ENCODE measurements at places on chromosomes 13 and 19. TPM values are rescaled to one million over a fixed set of nuclear protein-coding genes. Genes with fewer than 3 reads are reported as not detected.

DNA sequence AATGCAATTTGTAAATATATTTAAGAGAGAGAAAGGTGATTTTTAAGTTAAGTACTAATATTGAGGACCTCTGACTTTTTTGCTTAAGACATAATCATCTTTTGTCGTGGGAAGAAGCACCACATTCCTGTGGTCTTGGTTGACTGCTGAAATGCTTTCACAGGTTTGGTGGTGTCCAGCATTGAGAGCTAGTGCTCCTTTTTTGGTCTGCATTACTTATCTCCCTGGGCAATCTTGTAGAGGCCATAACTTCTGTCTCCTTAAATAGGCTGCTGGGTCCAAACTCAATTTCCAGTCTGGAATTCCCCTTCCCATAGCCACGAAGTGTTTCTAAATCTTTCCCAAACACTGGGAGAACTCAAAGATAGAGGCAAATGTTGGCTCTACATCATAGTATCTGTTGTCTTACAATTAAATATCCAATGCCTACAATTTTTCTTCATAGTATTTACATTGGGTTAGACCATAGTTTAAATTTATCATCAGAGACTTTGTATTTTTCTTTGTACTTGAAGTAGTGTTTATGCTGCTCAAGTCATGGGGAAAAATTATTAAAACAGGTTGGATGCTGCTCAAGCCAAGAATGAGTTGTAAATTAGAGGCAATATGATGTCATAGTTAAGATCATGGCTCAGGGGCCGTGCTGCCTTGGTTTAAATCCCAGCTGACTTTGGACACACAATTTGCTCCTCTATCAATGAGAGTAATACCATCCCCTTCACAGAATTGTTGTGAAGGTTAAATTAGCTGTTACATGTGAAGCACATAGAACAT, 105.6 kb downstream of the POSTN start:
- no peak for DNase-seq

DNA sequence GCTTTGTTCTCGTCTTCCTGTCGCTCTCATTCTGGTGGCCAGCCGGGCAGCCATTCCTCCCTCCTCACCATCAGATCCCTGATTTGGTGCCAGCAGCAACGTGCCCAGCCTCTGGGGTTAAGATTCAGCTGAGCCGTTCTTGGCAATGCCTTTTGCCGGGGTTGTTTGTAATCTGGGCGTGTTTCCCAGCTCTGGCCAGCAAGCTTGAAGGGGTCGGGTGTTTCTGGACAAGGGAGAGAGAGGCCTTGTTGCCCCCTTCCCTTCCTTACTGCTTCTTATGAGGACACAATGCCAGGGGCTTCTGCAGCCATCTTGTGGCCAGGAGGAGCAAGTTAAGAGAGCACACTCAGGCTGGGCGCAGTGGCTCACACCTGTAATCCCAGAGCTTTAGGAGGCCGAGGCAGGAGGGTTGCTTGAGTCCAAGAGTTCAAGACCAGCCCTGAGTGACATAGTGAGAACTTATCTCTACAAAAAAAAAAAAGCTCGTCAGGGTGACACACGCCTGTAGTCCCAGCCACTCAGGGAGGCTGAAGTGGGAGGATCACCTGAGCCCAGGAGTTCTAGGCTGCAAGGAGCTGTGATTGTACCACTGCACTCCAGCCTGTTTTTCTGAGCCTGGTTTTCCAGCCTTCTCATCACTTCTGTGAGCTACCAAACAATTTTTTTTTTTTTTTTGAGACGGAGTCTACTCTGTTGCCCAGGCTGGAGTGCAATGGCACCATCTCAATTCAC, 10.7 kb upstream of the CRTC1 start:
- DNase-seq = no peak

DNA sequence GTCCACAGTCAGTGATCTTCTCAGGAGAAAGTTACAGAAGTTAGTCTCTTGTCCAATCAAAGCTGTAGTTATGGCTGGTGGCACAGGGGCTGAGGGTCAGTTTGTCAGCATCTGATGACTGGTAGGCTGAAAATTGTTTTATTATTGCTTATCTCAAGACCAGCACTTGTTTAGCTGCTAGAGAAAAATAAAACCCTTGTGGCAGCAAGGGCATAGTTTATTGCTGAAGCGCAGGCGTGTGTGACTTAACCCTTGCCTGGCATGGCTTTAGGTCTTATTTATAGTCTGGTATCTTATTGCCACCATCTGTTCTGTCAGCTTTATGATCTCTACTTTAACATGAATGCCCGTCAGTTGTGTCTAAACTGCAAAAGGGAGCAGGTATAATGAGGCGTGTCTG, 154.7 kb downstream of the USP12 start:
- no peak for DNase-seq

GRCh38 chr13:113646376-113646775, 11.6 kb downstream of the ATP4B start:
- DNase-seq = no peak

- DNase-seq = no peak
Observed at GRCh38 chr19:2787115-2787514, 1.8 kb downstream of the THOP1 start.

GRCh38 chr13:51967482-51968446, 43.5 kb downstream of the ATP7B start:
- DNase-seq = no peak

- no peak for DNase-seq
Observed at GRCh38 chr19:32318884-32319520, 26.4 kb upstream of the ZNF507 start.

DNA sequence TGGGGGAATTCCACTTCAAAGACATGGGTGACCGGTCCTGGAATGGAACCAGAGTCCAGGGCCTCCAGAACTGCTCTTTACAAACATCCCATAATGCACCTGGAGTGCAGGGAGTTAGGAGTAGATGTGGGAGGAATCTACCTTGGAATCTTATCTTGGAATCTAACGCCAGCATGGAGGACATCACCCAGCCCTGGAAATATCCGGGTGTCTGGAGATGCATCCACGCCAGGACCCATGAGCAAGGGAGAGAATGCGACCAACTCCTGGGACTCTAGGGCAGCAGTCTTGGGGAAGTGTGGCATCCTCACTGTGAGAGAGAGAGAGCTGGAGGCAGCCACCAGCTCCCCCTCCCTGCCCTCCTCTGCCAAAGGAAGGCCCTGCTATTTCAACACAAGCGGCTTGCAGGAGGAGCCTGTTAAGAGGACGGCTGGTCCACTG, 211.8 kb downstream of the UQCRFS1 start:
- DNase-seq = no peak

DNA sequence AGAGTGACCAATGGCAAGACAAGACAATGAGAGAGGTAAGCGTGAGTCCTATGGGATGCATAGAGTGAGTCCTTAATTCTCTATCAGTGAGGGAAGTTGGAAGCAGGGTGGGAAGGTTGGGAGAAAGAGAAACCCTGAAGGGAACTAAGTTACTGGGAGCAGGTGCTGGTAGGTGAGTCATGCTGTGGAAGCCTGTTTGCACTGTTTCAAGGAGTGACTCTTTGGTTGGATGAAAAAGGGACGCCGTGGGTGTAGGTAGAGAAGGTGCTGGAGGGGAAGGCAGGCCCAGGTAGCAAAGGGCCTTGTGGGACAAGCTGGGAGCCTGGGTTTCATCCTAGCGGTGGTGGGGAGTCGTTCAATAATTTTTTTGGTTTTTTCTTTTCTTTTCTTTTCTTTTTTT, 21.9 kb downstream of the IGFL1 start:
- DNase-seq = no peak

GRCh38 chr13:99800951-99801350, 170.6 kb downstream of the ZIC5 start:
- no peak for DNase-seq

DNA sequence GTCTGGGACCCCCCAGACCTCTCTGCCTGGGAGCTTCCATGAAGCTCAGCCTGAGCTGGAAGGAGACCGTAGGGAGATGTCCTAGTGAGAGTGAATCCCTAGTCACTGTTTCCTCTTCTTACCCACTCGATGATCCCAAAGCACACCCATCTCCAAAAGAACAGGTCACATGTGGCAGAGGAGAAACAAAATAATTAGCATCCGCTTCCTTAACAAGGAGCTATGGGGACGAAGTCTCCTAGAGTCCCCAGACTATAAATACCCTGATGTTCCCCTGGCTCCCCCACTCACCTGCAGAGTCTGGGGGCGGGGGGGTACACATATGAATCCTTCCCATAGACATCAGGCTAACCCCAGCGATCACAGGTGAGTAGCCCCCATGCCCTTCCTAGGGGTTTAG, at the start of gene OR1I1:
OR1I1 (plus strand) TSS at position 301 of the 400 bp plus-strand sequence. CDS start 4,855 bp downstream, outside the sequence.
- no peak for DNase-seq

GRCh38 chr13:67139551-67139950, 90.6 kb downstream of the PCDH9 start:
- DNase-seq = no peak

- no peak for DNase-seq
Observed at GRCh38 chr13:29081036-29081435, 260.9 kb downstream of the MTUS2 start.

DNA sequence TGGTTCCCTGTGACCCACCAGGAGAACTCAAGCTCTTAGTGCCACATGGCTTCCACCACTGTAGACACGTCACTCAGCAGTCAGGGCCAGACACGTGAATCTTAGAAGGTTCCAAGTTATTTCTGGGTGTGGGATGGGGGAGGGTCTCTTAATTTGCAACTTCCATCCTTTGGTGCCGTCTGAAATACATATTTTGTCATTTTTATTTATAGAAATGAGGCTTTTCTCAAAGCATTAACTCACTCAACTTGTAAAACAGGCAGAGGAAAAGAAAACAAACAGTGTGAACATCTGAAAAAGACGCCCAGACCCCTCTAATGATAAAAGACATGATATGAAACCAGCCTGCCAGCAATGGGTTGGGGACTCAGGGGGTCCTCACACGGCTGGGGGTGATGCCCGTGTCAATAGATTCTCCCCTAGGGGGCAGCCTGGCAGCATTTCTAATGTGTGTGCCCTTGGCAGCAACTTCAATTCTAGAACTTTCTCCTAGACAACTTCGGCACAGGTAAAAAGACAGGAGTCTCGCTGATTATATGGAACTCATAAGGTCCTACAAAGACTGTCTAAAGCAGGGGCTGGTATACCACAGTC, 15.4 kb downstream of the PIP5K1C start:
- DNase-seq = no peak

- no peak for DNase-seq
Observed at GRCh38 chr13:101709952-101710351, 257.5 kb downstream of the ITGBL1 start.

GRCh38 chr13:108609353-108609752, 20.1 kb upstream of the MYO16 start:
- no peak for DNase-seq

DNA sequence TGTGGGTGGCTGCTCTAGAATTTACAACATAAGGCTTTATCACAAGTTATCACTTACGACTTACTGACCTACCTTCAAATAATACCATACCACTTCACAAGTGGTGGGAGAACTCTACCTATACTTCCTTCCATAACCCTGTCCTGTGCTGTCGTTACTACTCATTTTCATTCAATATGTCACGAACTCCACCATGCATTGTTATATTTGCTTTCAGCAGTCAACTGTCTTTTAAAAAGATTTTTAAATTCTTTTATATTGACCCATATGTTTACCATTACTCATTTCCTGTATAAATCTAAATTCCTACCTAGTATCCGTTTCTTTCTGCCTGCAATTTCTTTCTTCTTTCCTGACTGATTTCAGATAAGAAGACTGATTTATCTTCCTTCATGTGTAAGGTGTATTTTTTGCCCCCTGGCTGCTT, 200.0 kb downstream of the KLF12 start:
- DNase-seq = no peak

DNA sequence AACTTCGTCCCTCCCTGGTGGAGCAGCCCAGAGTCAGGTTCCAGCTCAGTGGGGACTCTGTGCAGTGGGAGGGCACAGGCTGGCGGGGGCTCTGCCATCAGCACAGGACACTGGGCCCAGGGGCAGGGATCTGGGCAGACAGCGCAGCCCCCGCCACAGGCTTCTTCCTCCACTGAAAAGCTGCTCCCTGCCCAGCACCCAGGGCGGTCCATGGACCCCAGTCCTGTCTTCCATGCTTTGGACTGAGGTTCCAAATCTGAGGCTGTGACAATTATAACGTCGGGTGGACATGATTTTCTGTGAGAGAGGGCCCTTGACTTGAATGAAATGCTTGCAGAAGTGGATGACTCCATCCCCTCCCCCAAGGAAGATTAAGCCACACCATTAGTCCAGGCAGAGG, 21.2 kb upstream of the NCCRP1 start:
- no peak for DNase-seq

DNA sequence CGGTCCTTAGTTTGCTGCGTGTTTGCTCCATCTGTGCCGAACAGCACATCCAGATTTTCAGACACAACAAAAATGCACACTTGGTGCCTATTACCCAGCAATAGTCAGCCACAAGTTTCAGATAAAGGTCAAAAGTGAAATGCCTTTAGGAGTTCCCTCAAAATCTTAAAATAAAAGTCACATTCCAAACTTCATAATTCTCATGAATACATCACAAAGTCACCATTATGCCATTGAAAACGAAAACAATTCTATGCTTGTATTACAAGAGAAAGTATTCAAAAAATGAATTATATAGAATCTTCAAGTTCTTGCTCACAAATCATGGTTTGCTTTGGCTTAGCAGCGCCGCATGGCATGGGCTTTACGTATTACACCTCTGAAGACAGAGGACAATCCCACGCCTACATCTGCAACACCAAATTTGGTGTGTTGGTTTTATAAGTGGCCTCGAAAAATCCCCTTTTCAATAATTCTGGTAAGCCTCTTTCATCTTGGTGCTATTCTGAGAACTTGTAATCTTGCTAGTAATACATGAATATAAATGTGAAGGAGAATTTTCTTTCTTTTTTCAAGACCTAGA, 26.6 kb downstream of the COL4A1 start:
- DNase-seq = no peak

GRCh38 chr19:38216785-38217641, 7.0 kb downstream of the DPF1 start:
- no peak for DNase-seq

DNA sequence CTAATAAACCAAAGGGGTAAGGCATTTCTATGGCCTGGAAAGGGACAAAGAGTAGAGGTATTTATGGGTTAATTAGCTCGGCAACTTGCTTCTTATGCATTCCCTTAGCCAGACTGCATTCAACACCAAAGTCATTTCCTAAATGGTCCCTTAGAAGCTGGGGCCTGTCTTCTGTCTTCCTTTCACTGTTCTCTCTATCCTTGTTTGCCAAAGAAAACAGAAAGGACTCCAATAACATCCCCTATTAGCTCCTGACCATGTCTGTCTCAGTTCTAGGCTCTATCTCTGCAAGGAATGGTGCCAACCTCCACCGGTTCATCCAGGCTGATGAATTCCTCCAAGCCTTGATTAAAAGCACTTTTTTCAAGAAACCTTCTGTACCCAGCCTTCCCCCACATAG, 123.5 kb downstream of the KCTD12 start:
- no peak for DNase-seq

- no peak for DNase-seq
Observed at GRCh38 chr13:64930636-64931035, 2299.5 kb downstream of the PCDH9 start.

The FUT1 gene
- 3.8 TPM for polyA plus RNA-seq

The ACP7 gene
- 0.13 TPM for polyA plus RNA-seq

The HSPB6 gene
- polyA plus RNA-seq = 29.9 TPM

The UBE2L5 gene
- 0.44 TPM for polyA plus RNA-seq

The LIM2 gene
- polyA plus RNA-seq = 0.25 TPM

The HDGFL2 gene
- 96.3 TPM for polyA plus RNA-seq

The ZNF382 gene
- polyA plus RNA-seq = 9.6 TPM

The CGB7 gene
- 2.8 TPM for polyA plus RNA-seq

The IGFL3 gene
- not detected for polyA plus RNA-seq

The PRODH2 gene
- polyA plus RNA-seq = 27.5 TPM

Data from left renal cortex interstitium (tissue), 4 donors.